ENCODE measurements at places on chromosomes 2 and 18.

DNA sequence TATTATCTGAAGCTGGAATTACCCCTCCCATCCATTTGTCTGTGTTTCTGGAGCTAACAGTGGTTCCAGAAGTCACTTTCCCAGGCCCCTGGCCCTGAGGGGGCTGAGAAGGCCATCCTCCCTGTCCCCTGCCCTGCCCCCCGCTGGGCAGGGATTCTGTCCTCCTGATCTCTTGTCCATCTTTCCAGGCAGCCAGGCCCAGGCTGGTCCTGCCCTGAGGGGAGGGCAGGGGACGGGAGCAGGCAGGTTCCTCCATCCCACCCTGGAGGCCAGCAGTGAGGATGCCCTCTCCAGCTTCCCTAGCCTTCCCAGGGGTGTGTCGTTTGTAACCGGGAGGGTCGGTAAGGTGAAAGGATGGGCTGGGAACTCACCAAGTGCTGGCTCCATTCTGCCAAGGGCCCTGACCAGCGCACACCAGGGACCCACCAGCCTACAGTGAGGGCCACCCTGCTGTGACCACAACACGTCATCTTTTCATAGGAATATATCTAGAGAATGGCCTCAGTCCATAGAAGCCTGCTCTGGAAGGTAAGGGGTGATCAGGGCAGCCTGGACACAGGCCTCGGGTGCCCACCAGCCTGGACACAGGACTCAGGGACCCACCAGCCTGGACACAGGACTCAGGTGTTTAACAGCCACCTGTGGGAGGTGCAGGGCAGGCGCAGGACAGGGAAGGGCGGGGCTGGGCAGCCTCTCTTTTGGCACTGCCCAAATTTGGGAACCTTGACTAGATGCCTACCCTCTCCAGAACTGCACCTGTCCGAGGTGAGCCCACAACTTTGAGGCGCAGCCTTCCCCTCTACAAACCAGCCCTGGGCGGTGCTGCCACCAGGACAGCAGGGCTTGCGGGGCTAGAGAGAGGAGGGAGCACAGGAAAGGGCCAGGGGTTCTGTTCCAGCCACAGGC is 35.8 kb upstream of the GPC1 start:
- no peak for DNase-seq

DNA sequence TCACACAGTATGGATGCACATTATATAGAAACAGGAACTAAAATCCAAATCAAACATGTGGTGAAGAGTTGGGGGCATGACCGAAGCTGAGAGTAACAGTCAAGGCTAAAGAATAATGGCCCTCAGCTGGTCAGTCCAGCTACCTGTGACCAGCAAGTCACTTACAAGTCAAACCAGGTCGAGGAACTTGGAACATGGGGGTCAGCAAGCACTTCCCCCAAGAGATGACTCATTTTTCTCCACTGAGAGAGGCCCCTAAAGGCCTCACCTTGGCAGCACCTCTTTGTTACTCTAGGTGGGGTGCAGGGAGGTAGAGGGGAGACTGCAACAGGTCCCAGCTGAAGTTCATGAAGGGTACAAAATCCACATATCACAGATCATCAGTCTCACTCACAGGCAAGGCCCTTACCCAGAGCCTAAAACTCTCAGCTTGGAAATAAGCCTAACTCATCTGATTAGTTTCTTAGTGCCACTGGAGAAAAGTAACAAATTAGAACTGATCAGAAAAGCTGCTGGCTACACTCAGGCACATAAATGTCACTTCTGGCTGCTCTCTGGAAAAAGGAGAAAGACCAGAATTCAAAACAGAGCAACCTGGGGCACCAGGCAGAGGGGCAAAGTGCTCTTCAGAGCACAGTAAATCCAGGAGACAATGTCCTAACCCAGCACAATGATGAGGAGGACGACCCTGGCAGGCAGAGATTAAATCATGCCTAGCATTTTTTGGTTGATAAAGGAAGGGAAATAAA is 4.0 kb downstream of the SDC1 start:
- no peak for DNase-seq

DNA sequence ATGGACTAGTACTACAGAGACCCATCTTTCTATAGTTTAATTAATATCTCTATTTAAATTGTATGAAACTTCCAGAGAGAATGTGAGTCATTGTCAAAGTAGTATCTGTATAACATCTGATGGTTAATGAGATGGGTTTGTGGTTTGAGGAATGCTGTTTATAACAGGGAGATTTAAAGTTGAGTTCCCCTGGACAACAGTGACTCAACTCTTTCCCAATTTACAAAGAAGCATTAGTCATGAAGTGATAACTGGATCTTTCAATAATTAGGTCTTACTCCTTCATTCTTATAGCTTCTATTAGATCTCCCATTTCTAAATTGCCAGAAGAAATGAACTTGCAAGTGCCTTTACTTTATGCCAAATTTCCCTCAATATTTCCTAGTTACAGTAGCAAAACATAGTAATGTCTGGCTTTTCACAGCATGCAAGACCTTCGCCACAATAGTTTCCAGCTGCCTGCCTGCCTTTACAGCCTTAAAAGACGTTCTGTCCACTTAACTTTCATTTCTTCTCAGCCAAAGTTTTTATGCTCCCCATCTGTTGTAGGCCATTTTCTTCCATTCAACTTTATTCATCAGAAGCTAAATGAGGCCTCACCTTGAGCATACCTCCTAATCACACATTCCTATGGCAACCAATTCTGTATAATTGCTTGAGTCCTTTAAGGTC is 47.7 kb upstream of the WDR75 start:
- peak; percentile 78 for DNase-seq

GRCh38 chr18:50006470-50007046 is 188.4 kb downstream of the MYO5B start:
- no peak for DNase-seq

DNA sequence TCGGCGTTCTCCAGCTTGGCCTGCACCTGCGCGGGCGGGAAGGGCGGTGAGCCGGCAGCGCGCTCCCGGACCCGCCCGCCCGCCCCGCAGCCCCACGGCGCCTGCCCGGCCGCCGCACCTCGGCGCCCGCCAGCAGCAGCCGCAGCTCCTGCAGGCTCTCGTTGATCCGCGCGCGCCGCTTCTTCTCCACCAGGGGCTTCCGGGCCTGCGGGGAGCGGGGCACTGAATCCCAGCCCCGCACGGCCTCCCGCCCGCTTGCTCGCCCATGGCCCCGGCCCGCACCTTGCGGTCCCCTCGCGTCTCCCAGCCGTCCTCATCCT is 335 bp downstream of the HES6 start:
- no peak for DNase-seq

DNA sequence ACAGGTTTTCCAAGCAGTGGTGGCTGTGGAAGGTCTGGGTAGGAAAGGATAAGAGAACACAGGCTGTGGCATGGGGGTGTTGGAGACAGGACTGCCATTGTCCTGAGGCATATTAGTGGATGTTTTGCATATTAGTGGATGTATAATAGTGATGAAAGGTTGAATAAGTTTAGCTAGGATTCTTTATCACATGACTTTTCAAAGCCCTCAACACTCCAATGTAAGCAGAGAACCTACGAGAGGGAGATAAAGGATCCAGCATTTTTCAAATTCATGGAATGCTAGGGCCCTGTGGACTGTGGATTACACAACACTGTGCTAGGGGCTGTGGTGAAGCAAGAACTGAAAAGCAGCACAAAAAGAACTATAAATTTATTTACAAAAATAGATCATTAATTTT is 63.2 kb downstream of the POLE4 start:
- DNase-seq: no peak

- no peak for DNase-seq
These were observed 104.2 kb downstream of the TGIF1 start for GRCh38 chr18:3554091-3554601.

GRCh38 chr18:22334567-22334966 is 83.1 kb downstream of the CTAGE1 start:
- no peak for DNase-seq

DNA sequence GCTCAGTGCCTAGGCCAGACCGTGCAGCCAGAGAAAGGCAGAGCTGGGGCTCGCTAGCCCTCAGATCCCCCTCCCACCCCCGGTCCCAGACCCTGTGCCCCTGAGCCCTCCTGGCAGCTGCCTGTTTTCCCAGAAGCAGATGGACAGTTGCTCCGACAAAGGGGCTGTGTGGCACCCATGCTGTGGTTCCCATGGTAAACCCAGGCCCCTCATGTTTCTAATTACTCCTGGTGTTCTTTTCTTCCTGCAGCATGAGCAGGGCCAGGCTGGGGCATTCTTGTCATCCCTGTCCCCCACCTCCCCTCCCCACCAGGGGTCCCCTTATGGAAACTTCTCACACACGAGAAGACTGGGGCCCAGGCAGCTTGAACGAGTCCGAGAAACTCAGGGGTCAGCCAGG is 269.6 kb downstream of the HAUS1 start:
- DNase-seq: no peak

- peak; percentile 17 for DNase-seq
These were observed 551.1 kb downstream of the TNS1 start for GRCh38 chr2:217451666-217452065.

DNA sequence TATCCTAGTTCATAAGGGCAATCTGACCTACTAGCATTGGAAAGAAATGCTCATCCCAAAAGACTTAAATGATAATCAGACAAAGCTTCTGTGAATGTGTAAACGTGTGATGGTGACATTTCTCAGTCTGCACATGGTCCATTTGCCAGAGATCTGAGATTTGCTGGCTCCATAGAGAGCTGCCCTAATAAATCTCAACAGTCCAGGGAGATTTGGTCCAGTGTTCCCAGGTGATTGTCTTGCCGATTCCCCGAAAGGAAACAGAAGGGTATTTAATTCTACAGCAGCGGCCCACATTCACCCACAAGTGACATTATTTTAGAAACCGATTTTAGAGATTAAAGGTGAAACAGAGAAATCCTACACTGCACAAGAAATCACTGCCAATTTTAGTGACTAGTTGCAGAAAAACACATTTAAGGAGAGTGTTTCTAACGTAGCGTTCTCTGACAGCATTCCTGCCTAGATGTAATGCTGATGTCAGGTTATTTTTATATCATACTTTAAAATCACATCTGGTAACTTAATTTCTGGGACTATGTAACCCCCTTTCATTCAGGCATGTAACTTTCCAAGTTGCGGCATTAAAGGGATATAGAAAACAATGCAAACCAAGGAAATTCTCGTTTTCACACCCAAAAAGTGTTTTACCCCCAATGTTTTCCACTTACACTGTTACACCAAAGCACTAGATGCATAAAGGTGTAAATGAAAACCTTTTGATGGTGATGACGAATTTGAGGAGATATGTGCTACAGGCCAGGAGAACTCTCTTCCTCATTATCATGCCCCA is 231.9 kb upstream of the FN1 start:
- no peak for DNase-seq

DNA sequence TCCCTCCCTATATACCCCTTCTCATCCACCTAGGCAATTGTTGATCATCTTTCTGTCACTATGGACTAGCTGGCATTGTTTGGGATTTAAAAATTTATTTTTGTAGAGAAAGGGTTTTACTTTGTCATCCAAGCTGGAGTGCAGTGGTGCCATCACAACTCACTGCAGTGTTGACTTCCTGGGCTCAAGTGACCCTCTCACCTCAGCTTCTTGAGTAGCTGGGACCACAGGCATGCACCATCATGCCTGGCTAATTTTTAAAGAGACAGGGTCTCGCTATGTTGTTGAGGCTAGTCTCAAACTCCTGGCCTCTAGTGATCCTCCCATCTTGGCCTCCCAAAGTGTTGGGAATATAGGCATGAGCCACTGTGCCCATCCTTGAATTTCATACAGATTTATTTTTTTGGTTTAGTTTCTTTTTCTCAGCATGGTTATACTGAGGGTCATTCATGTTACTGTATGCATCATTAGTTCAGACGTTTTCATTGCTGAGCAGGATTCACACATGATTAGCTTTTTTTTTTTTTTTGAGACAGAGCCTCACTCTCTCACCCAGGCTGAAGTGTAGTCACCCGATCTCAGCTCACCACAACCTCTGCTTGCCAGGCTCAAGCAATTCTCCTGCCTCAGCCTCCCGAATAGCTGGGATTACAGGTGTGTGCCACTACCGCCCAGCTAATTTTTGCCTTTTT is 8.6 kb upstream of the PCARE start:
- DNase-seq: no peak

DNA sequence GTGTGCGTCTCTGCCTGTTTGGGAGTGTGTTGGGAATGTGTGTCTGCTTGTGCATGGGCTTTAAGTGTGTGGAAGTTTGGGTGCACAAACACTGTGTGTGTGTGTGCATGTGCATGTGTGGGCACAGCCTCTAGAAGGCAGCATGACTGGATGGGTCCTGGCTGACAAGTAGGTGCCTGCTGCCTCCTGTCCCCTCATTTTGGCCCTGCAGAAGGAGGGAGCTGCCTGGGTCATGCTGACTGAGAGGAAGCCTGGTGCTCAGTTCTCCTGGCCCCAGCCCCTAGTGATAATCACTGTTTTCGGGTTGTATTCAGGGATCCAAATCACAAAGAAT is 34.1 kb downstream of the GLI2 start:
- DNase-seq: no peak

GRCh38 chr2:200373973-200374416 is 67.5 kb downstream of the SPATS2L start:
- DNase-seq: peak; percentile 48

GRCh38 chr2:58158481-58158880 is 82.6 kb downstream of the FANCL start:
- no peak for DNase-seq

GRCh38 chr2:204207866-204208265 is 271.3 kb downstream of the ICOS start:
- no peak for DNase-seq

- DNase-seq: no peak
These were observed 78.4 kb downstream of the CD8B2 start for GRCh38 chr2:106565599-106565998.

DNA sequence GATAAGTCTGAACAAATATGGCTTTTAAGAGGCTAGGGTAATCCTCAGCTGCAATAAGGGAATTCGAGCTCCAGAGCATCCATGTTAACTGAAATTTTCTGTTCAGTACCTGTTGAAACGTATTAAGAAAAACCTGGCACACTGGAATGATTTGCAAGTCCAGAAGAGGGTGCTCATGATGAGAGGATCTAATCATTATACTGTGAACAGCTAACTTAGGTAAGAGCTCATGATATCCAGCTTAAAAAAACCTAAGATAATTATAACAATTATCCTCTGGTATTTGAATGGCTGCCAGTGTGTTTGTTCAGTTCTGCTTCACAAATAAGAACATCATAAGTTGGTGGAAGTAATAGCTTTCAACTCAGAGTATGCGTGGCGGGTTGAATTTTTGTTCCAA is 1118.3 kb upstream of the DDX18 start:
- no peak for DNase-seq

GRCh38 chr2:196511258-196512168 is 128.0 kb upstream of the CCDC150 start:
- DNase-seq: no peak

DNA sequence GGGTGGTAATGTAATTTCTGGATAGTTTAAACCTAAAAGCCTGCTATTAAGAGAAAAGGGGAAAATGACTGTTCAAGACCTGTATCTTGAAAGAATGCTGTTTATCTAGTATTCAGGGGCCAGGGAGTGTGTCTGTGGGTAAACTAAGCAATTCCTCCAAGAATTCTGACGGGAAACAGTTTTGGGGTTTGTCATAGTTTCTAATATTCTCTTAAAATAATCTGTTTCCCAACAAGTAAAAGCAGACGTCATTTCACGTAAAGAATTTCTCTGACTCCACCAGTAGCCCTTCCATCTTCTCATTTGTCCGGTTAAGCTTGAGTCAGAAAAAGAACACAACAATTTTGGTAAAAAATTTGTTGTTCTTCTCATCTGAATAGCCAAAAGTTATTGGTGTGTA is 232.1 kb upstream of the EPAS1 start:
- no peak for DNase-seq

GRCh38 chr2:231318436-231318835 is 77.1 kb upstream of the B3GNT7 start:
- DNase-seq: no peak

GRCh38 chr18:8982416-8983183 is 119.9 kb upstream of the NDUFV2 start:
- DNase-seq: peak; percentile 45

- no peak for DNase-seq
These were observed 446.5 kb downstream of the BCL11A start for GRCh38 chr2:60106836-60107529.
